ELR (cell line): ENCODE measurements at places on chromosomes 2 and 18.

DNA sequence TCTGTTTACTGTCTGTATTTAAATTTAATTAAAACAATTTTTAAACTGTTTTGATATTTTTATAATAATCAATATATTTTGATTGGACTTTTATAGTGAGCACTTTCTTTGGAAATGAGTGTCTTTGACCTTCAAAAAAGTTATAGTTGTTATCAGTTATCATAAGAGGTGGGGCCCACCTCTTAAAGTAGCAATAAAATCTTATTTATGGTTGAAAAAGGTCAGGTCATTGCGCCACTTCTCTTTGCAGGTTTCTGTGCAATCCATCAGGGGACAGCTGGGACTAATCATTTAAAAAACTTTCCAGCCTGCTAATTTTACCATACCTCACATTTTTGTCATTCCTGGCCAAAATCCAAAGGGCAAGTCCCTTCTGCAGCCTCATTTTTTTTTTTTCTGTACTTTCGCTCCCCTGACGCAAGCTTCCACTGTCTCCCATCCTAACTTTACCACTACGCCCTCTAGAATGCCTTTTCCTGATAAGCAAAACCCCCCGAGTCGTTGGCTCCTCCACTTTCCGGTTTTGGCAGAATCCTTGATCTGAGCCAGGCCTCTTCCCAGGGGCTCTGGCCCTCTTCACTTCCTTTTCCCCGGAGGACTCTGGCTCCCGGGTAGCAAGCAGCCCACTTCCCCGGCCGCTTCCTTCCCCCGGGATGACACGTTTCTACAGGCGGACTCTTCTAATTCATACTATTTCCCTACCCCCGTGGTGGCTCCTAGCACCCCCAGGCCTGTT is 1.1 kb upstream of the SEH1L start:
- peak; percentile 80 for DNase-seq

GRCh38 chr2:235267251-235267650 is 226.6 kb upstream of the AGAP1 start:
- DNase-seq: no peak

GRCh38 chr2:208062113-208062512 is 36.8 kb upstream of the PLEKHM3 start:
- DNase-seq: peak; percentile 73

- no peak for DNase-seq
Measured at GRCh38 chr2:124264551-124265091, 239.5 kb downstream of the CNTNAP5 start.
